ENCODE measurements at places on chromosomes 6 and 20.
A peak's percentile ranks its signal among the peaks of the same experiment; 100 is the strongest.

DNA sequence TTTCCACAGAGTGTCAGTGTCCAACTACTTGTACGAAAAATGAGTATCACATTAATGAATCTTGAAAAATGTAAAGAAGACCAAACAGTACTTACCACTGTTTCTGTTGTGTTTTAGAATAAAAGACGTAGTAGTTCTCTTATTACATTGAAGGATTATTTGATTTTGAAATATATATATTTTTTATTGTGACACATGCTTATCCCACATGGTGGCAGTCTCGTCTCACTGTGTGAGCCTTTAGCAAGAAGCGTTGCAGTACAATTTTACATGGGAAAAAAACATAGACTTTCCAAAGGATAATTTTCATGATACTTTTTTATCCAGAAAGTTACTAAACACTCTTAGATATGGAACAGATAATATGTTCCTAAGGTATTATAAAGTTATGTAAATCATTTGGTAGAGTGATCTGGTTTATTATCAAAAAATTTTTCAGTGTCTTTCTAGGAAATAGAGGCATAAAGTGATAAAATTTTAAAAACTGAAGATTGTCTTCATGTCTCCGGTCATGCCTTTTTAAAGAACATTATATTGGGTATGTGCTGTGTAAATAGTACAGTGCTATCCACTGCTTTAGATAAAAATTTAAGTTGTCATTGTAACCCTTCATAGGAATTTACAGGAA, 117.5 kb upstream of the SAMD5 start:
- no peak overlapping the region for H3K4me3 ChIP-seq
- no peak for DNase-seq
- no peaks in the 10 kb centered on the region for H3K27me3 ChIP-seq
- no peaks in the 10 kb centered on the region for H3K36me3 ChIP-seq
- H3K4me1 ChIP-seq, result peaks cover 9% of the 10 kb centered on the region

- H3K27ac ChIP-seq, result peak overlapping the region; percentile 67
- no peaks in the 10 kb centered on the region for H3K4me1 ChIP-seq
- no peak for DNase-seq
- H3K4me3 ChIP-seq, result no peak overlapping the region
- no peaks in the 10 kb centered on the region for H3K27me3 ChIP-seq
- H3K36me3 ChIP-seq, result peaks cover 25% of the 10 kb centered on the region
These were observed 55.1 kb downstream of the STAU1 start for GRCh38 chr20:49132995-49133478.

- H3K27ac ChIP-seq, result no peak overlapping the region
- no peak for DNase-seq
- H3K4me3 ChIP-seq, result no peak overlapping the region
- peaks cover 6% of the 10 kb centered on the region for H3K27me3 ChIP-seq
These were observed 146.1 kb downstream of the TFAP2A start for GRCh38 chr6:10268611-10269310.

- peaks cover 4% of the 10 kb centered on the region for H3K4me1 ChIP-seq
- no peaks in the 10 kb centered on the region for H3K27me3 ChIP-seq
- DNase-seq, result no peak
- H3K36me3 ChIP-seq, result no peaks in the 10 kb centered on the region
These were observed 32.5 kb downstream of the GNAS start for GRCh38 chr20:58884966-58885365.

DNA sequence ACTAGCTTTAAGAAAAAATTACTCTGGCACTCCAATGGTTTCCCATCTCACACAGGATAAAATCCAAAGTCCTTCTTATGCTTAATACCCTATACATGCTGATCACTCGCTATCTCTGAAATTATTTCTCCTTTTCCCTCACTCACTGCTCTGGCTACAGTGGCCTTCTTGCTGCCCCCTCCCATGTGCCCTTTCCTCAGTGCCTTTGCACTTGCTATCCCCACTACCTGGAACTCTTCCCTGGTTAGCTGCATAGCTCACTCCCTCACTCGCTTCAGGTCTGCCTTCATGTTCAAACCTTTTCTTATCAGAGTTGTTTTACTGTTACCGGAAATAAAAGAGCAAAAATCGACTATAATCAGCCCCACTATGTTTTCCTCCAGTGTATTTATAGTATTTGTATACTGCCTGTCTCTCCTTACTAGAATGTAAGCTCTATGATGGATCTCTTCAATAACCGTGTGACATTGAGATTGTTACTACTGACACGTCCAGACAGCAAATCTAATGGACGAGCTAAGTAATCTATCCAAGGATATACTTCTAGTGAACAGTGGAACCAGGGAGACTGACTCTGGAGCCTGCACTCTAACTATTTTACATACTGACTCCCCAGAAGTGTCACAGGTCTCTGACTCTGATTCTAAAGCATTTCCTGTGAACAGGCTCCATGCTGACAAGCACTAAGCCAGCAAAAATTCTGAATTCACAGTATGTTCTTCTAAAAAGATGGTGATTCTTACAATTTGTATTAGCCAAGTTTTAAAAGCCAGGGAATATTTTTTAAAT, 25.1 kb downstream of the FKBP5 start:
- no peak overlapping the region for H3K27ac ChIP-seq
- H3K27me3 ChIP-seq, result no peaks in the 10 kb centered on the region
- H3K4me3 ChIP-seq, result no peak overlapping the region
- DNase-seq, result no peak
- H3K36me3 ChIP-seq, result no peaks in the 10 kb centered on the region

DNA sequence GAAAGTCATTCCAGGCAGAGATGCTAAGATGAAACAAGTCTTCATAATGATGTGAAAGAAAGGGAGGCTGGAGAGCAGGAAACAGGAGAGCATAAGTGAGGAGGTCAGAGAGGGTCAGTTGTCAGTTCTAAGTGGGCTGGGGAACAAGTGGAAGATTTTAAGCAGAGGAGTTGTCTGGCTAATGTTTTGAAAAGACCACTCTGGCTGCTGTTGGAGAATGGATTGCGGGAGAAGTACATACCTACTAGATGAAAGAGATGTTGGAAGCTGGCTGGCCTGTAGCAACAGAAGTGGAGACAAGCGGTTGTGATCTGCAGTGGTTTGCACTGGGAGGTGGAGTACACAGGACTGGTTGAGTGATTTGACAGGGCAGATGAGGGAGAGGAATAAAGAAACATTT, 10.1 kb downstream of the SLC35F1 start:
- peaks cover 2% of the 10 kb centered on the region for H3K27me3 ChIP-seq
- H3K36me3 ChIP-seq, result no peaks in the 10 kb centered on the region
- H3K4me3 ChIP-seq, result no peak overlapping the region

DNA sequence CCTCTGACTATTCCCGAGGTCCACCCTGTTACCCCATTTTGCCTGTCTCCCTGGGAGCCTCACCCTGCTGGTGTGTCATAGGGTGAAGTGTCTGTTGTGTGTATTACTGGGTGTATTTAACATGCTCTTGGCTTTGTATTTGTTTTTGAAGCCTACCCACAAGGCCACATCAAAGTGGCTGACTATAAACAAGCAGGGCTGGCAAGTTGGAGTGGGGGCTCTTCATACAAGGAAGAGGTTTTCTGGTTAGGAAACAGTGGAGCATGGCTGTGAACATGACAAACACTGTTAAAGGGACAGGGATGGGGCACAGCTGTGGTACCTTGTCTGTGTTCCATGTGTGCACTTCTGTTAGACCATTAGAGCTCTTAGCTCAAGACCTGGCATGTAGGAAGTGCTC, 26.3 kb downstream of the HECA start:
- H3K36me3 ChIP-seq, result peaks cover 18% of the 10 kb centered on the region
- H3K4me1 ChIP-seq, result peaks cover 50% of the 10 kb centered on the region
- no peak for DNase-seq
- H3K27me3 ChIP-seq, result no peaks in the 10 kb centered on the region
- H3K4me3 ChIP-seq, result peak overlapping the region; percentile 15
- H3K27ac ChIP-seq, result peak overlapping the region; percentile 91

DNA sequence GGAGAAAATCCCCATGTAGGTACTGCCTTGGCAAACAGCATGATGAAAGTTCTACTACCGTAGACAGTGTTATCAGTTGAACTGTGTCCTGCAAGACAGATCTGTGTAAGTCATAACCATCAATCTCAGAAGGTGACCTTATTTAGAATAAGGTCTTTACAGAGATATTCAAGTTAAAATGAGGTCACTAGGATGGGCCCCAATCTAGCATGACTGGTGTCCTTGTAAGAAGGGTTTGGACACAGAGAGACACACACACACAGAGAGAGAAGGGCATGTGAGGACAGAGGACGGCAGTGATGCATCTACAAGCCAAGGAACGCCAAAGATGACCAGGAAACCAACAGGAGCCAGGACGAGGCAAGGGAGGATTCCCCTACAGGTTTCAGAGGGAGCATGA, 8.8 kb downstream of the TXNDC5 start:
- H3K27me3 ChIP-seq, result no peaks in the 10 kb centered on the region
- H3K36me3 ChIP-seq, result peaks cover 53% of the 10 kb centered on the region
- peaks cover 28% of the 10 kb centered on the region for H3K4me1 ChIP-seq
- H3K4me3 ChIP-seq, result no peak overlapping the region

DNA sequence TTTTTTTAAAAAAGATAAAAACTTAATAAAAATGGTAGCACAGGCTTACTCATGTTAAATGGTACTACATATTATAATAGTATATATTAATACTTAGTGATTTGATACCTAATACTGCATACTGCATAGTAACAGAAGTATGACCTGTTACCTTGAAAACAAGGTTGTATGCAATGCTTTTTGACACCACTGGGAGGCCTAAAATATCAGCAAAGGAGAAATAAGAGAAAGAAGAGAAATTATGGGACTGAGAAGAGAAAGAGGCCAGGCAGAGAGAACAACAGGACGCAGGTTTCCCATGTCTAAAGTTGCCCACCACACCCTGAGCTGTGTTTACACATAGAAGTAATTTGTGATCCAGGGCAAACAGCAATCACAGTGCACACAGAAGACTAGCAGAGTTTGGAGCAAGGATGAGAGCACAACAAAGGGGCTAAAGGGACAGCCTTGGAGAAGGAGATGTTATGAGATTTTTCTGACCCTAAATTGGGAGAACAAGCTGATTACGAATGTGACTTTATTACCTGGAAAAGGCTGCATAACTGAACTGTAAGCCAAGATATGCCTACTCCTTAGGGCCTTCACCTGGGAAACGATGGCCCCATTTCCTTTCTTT, 73.2 kb downstream of the ROS1 start:
- no peaks in the 10 kb centered on the region for H3K4me1 ChIP-seq
- no peak overlapping the region for H3K4me3 ChIP-seq
- H3K36me3 ChIP-seq, result no peaks in the 10 kb centered on the region
- no peak overlapping the region for H3K27ac ChIP-seq
- peaks cover 3% of the 10 kb centered on the region for H3K27me3 ChIP-seq

DNA sequence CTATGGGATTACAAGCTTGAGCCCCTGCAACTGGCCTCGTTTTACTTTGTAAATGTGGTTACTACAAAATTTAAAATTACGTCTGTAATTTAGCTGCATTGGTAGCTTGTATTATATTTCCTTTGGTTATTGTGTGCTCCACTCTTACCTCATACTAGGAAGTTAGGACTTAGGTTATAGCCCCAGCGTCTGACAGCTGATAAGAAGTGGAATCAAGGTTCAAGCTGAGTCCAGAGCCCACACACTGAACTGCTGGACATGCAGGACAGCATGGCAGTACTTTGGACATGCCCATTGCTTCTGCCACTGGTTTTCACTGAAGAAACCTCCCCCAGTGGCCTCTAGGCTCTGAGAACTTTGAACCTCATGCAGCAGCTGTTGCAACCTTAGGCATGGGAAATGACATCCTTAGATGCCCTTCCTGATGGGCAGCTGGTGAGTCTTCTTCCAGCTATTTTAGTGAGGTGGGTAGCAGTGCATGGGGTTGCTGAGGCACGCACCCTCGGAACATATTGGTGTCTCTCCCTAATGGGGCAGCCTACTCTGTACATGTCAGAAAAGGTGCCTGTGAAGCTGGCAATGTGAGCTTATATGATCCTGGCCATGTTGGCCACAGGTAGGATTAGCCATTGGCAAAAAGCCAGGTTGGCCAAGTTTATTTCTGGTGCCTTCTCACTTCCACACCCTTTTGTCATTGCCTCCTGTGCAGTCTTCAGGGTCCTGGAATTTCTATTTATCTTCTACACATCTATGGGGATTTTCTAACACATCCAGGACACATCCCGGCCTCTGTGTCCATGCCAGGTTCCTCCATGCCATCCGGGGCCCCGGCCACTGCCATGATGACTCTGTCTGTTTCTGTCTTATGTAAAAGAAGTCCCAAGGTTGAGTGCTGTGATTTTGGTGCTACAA, 85.3 kb downstream of the CDS2 start:
- no peak overlapping the region for H3K4me3 ChIP-seq
- H3K27me3 ChIP-seq, result no peaks in the 10 kb centered on the region
- peaks cover 7% of the 10 kb centered on the region for H3K36me3 ChIP-seq
- H3K4me1 ChIP-seq, result no peaks in the 10 kb centered on the region

DNA sequence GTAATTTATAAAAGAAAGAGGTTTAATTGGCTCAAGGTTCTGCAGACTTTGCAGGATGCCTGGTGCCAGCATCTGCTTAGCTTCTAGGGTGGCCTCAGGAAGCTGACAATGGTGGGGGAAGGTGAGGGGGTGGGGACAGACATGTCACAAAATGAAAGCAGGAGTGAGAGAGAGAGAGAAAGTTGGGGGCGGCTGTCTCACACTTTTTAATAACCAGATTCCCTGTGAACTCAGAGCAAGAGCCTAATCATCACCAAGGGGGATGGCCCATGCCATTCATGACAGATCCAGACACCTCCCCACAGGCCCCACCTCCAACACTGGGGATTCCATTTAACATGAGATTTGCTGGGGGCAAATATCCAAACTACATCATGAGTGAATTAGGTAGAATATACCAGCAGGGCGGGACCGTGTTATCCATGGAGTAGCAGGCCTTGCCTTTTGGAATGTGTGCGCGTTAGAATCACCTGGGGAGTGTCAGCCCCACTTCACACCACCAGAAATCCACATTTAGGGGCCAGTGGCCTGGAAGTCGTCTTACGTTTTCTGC, 258.8 kb downstream of the CDH4 start:
- H3K27ac ChIP-seq, result no peak overlapping the region
- H3K27me3 ChIP-seq, result no peaks in the 10 kb centered on the region
- H3K4me1 ChIP-seq, result peaks cover 2% of the 10 kb centered on the region
- no peak for DNase-seq
- H3K4me3 ChIP-seq, result no peak overlapping the region

- no peaks in the 10 kb centered on the region for H3K27me3 ChIP-seq
- DNase-seq, result no peak
- no peaks in the 10 kb centered on the region for H3K36me3 ChIP-seq
These were observed 18.0 kb downstream of the HFE start for GRCh38 chr6:26105109-26105730.

DNA sequence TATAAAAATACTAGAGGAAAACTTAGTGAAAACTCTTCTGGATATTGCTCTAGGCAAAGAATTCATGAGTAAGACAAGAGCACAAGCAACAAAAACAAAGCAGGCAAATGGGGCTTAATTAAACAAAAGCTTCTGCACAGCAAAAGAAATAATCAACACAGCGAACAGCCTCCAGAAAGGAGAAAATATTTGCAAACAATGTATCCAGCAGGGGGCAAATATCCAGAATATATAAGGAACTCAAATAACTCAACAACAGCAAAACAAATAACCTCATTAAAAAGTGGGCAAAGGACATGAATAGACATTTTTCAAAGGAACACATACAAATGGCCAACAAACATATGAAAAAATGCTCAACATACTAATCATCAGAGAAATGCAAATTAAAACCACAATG, 17.1 kb upstream of the HECA start:
- peaks cover 2% of the 10 kb centered on the region for H3K4me1 ChIP-seq
- H3K27me3 ChIP-seq, result peaks cover 5% of the 10 kb centered on the region
- H3K27ac ChIP-seq, result no peak overlapping the region
- H3K36me3 ChIP-seq, result peaks cover under 1% of the 10 kb centered on the region

- H3K4me1 ChIP-seq, result no peaks in the 10 kb centered on the region
- H3K27me3 ChIP-seq, result no peaks in the 10 kb centered on the region
- no peak for DNase-seq
These were observed 1480.4 kb downstream of the HACE1 start for GRCh38 chr6:103379272-103379671.
